Nucleus accumbens (tissue), 56 donors: ENCODE measurements at places on chromosomes 7 and 10.

GRCh38 chr10:7464691-7465090 is 53.9 kb upstream of the SFMBT2 start:
- no peak for DNase-seq

GRCh38 chr10:98431016-98431415 is 15.7 kb downstream of the HPS1 start:
- no peak for DNase-seq

DNA sequence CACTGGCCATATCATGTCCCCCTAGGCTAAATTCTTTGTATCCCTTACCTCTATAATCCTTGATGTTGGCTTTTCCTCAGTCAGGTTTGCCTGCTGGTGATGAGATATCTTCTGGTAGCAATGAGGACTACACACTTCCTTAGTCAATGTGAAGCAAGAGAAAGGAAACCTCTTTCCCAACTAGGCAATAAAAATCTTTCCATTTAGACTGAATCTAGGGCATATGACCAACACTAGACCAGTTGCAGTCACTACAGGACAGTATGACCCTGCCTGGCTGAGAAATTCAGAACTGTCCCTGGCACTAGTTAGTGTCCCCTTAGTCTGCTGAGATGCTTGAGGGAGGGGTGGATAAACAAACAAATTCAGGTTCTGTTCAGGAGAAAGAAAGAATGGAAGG is 142.6 kb downstream of the RNLS start:
- no peak for DNase-seq

GRCh38 chr10:9126728-9127127 is 1072.2 kb downstream of the GATA3 start:
- no peak for DNase-seq

- no peak for DNase-seq
Observed at GRCh38 chr7:92557808-92558362, 29.3 kb downstream of the RBM48 start.

- DNase-seq = no peak
Observed at GRCh38 chr10:92538231-92538958, 35.5 kb downstream of the IDE start.

DNA sequence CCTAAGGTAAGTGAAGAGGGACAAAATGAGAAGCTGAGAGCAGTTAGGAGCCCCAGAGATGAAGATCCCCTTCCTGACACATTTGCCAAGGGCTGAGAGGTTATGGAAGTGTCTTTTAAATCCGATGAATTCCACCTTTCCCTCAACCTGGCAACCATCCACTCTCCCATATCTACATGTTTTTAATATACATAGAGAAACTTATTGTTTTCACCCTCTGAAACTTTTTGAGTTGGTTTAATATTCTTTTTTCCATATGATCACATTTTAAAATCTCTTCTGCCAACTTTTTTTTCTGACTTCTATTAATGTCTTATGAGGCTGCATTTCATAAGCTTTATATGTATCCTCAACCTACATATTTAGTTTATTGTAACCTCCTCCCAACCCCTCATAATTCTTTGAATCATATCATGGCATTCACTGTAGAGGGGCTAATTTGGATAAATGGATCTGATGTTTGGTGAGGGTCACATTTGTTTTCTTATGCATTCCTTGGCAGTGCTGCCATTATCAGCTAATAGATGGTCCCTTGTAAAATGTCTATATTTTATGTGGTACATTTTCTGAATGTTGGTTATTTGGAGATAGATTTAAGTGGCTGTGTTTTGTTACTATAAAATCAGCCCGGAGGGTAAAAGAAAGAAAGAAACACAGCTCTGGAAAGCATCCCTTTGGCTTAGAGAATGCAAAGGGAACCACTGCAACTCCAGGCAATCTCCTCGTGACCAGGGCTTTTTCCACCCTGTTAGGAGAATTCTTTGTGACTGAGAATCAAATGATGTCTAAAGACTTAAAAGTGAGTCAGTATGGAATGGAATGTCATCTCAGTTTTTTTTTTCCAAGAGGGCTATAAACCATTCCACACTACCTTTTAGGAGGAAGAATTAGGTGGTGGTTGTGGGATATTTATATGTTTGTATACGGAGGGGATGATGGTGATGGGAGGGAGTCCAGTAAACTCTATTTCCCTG is 334.4 kb downstream of the SUGCT start:
- no peak for DNase-seq

DNA sequence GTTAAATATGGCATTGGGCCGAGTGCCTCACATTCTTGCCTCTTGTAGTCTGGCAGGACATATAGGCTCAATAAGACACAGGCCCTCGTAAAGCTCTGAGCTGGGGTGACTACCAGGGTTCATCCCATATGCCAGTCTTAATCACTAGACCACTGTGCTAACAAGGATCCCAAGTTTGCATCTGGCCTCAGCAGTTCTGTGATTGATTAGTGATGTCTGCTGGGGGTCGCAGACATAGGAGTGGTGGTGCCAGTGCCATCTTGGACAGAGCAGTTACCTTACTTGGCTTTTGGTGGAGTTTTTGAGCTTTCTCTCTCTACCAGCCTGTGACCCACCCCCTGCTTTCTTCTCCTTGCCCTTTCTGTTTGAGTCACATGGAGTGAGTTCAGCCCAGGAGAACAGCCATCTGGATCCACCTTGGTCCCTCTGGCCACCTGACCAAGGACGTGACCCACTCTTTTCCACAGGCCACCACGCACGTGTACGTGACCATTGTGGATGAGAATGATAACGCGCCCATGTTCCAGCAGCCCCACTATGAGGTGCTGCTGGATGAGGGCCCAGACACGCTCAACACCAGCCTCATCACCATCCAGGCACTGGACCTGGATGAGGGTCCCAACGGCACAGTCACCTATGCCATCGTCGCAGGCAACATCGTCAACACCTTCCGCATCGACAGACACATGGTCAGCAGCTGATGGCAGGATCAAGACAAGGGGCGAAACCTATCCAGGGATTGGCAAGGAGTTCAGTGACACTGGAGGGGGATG is 4.1 kb upstream of the VSIR start:
- DNase-seq = no peak

GRCh38 chr7:137747359-137748031 is 99.3 kb downstream of the DGKI start:
- no peak for DNase-seq
